Large intestine (tissue), 12 donors: ENCODE measurements at places on chromosomes 1 and 21. TPM values are rescaled to one million over a fixed set of nuclear protein-coding genes. Genes with fewer than 3 reads are reported as not detected.

DNA sequence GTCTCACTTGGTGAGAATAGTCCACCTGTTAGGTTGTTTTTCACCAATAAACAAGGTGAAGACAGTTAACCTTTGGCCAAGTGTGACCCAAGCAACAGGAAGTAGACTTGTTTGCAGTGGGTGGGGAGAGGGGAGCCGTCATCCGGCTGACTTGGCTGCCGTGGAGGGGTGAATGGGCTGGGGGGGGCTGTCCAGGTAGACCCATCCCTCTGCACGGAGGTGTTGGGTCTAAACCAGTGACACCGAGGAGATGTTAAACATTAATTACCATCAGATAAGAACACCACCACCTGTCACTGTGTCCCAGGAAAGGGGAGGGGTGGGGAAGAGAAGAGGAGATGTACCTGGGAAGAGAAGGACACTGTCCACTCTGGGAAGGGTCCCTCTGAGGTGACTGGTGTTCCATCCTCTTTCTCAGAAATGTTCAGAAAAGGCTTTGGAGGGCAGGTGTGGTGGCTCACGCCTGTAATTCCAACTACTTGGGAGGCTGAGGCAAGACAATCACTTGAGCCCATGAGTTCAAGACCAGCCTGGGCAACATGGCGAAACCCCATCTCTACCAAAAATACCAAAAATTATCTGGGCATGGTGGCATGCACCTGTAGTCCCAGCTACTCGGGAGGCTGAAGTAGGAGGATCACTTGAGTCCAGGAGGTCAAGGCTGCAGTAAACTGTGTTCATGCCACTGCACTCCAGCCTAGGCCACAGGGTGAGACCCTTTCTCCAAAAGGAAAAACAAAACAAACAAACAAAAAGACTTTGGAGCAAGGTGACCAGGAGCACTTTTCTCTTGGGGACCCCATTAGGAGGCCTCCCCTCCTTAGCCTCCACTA is 6.7 kb upstream of the MYOM3 start:
- DNase-seq: peak; percentile 97

The ERG gene
- polyA plus RNA-seq: 6.2 TPM

DNA sequence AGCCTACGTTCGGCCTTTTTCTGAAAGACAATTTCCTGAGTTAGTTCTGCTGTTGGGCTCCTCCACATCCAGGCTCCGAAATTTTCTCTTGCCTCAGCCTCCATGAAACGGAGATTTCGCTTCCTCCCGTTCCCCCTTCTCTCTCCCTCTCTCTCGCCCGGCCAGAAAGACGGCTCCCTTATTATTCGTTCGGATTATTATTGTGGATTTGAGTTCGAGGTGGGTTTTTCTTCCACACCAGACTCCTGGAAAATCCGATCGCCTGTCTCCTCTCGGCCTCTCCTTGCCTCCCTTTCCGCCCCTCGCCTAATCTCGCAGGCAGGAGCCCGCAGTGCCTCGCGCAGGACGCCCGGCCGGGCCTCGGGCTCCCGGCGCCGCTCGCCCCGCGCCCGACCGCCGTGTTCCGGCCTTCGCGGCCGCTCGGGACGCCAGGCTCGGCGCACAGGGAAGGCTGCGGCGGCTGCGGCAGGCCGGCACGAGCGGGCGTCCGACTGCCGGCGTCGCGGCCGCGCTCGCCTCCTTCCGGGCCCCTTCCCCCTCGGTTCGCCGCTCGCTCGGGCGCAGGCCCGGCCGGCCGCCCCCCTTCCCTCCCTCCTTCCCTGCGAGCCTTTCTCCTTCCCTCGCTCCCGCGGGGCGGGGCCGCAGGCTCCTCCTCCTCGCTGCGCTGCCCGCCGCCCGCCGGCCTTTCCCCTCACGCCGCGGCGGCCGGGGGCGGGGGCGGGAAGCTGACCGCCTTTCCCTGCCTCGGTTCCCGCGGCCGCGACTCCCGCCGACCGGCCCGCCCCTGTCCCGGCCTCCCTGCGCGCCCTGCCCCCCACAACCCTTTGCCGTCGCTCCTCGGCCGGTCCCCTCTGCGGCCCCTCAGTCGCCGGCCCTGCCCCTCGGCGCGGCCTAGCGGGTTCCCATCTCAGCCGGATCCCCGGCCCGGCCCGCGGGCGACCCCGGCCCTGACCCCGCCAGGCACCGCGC is at the start of gene ARHGEF11:
TSS of gene ARHGEF11 (minus strand) at position 493 of the 969 bp plus-strand sequence. CDS start 1,412 bp downstream, outside the sequence.
- peak; percentile 87 for DNase-seq

- peak; percentile 69 for DNase-seq
These were observed 39.8 kb upstream of the CLIC4 start for GRCh38 chr1:24705260-24706073.

GRCh38 chr1:28096210-28097099 is 8.0 kb upstream of the EYA3 start:
- no peak for DNase-seq

The FHAD1 gene
- 0.79 TPM for polyA plus RNA-seq

- no peak for DNase-seq
These were observed 5.5 kb upstream of the ZNF695 start for GRCh38 chr1:247013391-247013790.

The POLR3C gene
- 26.1 TPM for polyA plus RNA-seq

GRCh38 chr1:224430511-224431113 is 4.0 kb downstream of the WDR26 start:
- peak; percentile 59 for DNase-seq

DNA sequence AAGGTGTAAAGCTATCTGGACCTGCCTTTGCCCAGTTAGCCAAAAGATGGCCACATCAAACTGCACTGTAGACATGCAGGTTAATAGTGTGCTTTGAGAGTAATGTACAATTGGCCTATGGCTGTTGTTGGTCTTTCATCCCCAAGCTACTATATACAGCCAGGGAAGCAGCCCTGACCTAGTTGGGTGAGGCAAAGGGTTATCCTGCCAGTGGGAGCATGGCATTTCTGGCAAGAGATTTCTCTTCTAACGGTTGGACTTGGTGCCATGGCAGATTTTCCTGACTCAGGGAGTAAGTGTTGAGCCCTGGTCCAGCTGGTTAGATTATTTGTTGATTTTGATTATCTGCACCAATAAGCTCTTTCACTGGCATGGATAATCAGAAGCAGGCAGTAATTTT is 119.8 kb downstream of the SDCCAG8 start:
- no peak for DNase-seq

The GPR37L1 gene
- polyA plus RNA-seq: 0.10 TPM

GRCh38 chr1:1425753-1426495 is 4.8 kb upstream of the ANKRD65 start:
- no peak for DNase-seq

GRCh38 chr1:156754219-156754618 is 2.7 kb upstream of the HDGF start:
- no peak for DNase-seq

DNA sequence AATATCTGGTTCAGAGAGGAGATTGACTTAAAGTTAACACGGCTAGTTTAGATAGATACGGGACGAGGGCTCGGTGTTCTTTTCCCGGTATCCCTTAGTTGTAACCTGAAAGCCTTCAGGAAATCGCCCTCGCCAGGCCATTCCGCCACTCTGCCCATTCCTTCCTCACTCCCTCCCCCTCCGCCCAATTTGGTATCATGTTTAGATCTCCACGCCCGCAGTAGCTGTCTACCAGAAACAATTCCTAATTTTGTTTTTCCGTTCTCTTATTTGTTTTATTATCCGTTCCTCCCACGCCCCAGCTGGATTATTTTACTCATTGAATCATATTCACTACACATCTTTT is 685 bp upstream of the VAMP4 start:
- no peak for DNase-seq

DNA sequence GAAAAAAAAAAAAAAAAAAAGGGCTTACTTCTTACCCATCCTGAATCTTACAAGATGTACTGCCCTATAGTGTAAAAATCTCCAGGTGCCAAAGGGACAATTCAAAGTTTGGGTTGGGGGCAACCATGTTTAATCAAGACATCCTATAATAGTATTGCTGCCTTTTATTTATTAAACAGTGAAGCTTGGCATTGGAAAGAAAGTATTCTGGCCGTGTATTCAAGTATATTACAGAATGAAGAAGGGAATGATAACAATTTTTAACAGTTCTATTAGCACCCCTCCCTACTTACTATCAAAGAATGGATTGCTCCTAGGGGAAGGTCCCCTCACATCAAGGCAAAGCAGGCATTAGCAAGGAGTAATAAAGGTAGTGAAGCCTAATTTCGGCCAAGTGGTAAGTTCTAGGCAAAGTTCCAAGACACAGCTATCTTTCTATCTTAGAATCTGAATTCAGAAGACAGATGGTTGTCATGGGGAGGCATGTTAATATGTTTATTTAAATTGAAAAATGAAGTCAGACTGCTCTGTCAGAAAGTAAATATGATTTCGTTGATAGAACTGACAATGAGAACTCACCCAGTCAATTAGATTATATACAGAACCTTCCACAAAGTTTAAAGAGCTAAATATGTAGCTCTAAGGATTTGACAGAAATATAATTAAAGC is 24.6 kb downstream of the ST7L start:
- no peak for DNase-seq

The TMEM200B gene
- polyA plus RNA-seq: 5.9 TPM

DNA sequence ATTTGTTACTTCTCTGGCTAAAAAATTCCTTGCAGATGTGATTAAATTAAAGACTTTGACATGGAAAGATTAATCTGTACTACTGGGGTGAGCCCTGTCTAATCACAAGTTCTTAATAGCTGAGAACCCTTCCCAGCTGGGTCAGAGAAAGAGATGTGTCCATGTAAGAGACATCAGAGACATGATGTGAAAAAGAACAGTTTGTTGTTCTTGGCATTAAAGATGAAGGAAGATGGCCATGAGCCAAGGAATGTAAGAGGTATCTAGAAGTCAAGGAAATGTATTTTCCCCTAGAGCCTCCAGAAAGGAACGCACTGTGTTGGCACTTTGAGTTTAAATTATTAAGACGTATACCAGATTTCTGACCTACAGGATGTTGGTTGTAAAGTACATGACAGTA is 1271.5 kb upstream of the PRMT6 start:
- DNase-seq: no peak

DNA sequence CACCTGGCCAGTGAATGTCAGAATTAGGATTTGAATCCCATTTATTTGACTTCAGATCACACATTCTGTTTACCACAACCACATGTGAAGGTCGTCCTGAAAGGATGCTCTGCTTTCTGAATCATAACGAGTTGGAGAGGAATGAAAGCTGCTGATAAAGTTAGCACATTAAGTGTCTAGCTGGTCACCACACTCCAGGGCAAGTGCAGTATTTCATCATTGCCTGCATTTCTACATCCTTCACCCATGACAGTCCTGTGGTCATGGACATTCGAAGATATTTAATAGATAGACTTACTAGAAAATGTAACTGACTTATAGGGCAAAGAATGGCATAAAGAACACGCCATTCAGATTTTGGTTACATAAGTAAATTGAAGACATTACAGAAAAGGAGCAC is 52.7 kb upstream of the ST6GALNAC3 start:
- DNase-seq: no peak

GRCh38 chr21:44805226-44805625 is 3.6 kb upstream of the UBE2G2 start:
- DNase-seq: no peak

The ANGPTL3 gene
- 12.3 TPM for polyA plus RNA-seq

The GREM2 gene
- polyA plus RNA-seq: 14.6 TPM

The SHE gene
- 6.1 TPM for polyA plus RNA-seq

- DNase-seq: no peak
These were observed 14.6 kb upstream of the TMEM61 start for GRCh38 chr1:54965624-54966340.

The RGS8 gene
- polyA plus RNA-seq: 0.19 TPM

DNA sequence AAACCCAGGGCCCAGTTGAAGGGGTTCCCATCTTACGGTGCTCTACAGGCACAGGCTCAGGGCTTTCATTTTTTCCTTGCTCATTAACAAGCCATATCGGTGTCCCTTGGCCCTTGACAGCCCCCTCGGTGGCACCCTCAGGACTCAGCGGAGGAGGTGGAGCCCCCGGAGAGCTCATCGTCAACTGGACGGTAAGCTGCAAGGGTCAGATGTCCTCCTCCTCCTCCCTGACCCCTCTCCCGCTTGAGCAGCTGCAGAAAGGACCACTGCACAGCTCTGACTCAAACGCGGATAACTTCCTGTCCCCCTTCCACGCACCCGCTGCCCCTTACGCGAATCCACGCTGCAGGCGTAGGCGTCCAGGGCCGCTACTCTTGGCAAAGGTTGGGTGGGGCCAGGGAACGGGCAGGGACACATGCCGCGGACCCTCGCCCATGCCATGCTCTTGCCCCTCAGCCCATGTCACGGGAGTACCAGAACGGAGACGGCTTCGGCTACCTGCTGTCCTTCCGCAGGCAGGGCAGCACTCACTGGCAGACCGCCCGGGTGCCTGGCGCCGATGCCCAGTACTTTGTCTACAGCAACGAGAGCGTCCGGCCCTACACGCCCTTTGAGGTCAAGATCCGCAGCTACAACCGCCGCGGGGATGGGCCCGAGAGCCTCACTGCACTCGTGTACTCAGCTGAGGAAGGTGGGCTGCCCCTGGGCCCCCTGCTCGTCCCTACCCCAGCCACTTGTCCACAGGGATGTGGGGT is 14.7 kb downstream of the TMEM81 start:
- DNase-seq: no peak

GRCh38 chr1:227746676-227747075 is 11.4 kb downstream of the SNAP47 start:
- no peak for DNase-seq

The PCAT6 gene
- polyA plus RNA-seq: 2.1 TPM

DNA sequence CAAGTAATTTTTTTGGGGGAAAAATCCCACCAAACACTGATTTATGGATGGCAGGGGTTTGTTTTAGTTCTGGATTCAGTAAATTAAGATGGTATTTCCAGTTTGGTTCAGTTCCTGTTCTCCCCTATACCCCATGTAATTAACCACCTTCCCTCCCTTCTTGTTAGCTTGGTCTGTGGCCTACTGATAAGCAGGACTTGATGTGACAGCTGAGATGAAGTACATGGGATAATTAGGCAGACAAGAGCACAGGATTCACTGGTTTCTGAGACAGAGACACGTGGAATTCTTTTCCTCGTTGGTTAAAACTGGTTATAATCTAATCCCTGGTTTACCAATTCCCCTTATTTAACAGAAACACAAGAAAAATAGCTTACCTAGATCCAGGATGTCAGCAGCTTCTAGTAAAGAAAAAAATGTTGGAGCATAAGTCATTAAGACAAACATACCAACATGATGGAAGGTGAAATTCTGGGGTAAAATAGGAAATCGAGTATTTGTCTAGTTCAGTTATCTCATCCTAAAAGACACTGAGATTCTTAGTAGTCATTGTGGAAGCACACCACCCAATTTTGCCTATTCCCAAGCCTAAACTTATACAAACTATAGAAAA is 81.5 kb downstream of the SCMH1 start:
- no peak for DNase-seq
